ENCODE measurements at places on chromosomes 5 and 9.

DNA sequence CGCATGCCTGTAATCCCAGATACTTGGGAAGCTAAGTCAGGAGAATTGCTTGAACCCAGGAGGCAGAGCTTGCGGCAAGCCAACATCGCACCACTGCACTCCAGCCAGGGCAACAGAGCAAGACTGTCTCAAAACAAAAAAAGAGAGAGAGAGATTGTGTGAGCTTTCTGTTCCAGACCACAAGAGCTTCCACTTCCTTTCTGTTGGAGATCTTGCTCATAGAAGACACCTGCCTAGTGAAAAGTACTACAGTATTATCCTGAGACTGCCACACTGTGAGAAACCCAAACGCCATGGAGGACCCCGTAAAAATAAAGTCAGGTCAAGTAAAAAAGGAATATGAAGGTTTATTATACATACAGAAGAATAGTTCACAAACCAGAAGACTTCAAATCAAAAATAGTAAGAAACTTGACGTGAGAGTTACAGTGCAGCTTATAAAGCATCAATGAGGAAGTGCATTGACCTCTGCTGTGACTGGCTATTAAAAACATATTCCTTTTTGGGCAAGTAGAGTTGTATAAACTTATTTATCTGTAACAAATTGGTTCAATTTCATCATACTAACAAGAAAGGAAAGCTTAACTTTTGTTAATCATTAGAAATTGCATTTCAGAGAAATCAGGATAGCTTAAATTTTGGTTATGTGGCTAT is 4.3 kb upstream of the EMB start:
- DNase-seq, result no peak

DNA sequence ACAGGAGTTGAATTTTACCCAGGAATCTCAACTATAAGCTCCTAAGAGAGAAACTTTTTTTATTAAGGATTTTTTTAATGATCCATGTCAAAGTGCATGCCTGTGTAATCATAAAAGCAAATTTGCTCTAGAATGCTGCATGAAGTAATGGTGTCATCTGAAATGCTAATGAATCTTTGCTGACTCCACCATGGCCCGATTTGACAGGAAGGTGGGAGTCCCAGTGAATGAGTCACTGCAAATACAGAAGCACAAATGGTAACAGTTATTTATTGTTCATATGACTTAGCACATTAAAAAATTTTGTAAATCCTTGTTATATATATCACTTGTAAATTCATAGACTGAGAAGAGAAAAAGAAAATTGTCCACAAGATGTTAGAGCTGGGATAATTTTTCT is 341.3 kb downstream of the RASEF start:
- no peak for DNase-seq

DNA sequence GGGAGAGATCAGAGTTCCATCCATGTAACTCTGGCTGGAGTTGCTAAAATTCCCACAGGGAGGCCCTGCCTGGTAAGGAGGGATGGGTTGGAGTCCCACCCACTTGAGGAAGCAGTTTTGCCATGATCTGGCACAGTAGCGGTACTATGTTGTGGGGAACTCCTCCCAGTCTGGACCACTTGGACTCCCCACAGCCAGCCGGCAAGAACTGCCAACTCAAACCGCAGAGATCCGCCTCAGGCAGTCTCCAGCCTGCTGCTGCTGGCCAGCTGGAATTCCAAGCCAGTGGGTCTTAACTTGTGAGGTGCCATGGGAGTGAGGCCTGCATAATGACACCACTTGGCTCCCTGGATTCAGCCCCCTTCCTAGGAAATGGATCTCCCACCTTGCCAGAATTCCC is 151.9 kb downstream of the NDUFS4 start:
- DNase-seq, result no peak

DNA sequence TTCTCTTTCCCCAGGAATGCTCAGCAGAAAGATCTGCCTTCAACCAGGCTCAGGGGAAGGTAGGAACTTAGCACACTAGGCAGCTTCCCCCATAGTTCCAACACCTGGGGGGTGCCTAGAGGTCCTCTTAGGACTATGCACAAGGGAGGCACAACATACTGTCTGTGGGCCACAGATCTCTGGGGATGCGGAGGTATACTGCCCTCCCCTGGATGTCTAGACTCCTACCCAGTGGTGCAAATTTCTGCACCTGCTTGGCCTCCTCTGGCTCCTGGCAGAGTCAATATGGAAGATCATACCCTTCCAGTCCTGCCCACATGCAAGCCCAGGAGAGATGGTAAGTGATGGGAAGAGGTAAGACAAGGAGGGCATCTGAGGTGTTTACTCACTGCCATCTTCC is 247.5 kb upstream of the DAPK1 start:
- DNase-seq, result no peak

DNA sequence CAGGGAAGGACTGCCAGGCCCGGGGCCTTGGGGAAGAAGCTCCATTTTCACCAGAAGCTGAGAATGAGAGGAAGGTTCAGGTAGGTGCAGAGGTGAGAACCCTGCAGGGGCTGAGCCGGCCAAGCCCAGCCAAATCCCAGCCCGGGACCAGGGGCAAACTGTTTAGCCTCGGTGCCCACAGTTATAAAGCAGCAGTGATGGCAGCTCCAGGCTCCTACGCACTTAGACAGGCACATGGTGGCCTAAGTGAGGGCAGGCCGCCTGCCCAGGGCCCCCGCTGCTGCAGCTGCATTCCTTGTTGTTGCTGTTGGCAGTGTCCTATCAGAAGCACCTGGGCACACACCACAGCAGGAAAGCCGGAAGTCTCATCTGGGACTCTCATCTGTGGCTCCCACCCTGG is 159.9 kb upstream of the FOXD4L5 start:
- no peak for DNase-seq
